ENCODE measurements at places on chromosomes 5 and 9.

DNA sequence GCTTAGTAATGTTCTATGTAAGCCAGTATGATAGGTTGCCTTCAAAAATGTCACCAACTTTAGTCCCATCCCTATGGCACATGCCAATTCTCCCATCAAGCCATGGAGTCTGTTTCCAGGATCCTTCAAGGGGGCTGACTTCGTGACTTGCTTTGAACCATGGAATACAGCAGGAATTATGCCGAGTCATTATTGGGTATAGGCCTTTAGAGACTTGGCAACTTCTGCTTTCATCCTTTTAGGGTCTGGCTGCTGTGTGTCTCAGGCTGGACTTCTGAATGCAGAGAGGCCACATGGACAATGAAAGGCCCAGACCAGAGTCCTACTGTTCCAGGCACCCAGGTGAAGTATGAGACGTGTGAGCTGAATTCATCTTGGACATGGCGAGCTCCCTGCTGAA lies 109.8 kb downstream of the DENND1A start:
- no peak for DNase-seq

GRCh38 chr5:71872311-71872864 lies 153.3 kb downstream of the CARTPT start:
- DNase-seq: no peak

GRCh38 chr5:153079396-153079795 lies 411.1 kb upstream of the GRIA1 start:
- no peak for DNase-seq

DNA sequence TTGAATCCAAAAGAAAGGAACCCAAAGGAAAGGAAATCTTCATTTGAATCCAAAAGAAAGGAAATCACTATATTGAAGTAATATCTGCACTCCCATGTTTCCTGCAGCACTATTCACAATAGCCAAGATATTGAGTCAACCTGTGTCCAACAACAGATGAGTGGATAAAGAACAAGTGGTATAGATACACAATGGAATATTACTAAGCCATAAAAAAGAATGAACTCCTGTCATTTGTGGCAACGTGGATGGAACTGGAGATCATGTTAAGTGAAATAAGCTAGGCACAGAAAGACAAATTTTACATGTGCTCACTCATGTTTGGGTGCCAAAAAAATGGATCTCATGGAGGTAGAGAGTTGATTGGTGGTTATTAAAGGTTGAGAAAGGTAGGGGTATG lies 57.8 kb upstream of the STOM start:
- DNase-seq: no peak

GRCh38 chr5:76050134-76050533 lies 33.0 kb upstream of the SV2C start:
- no peak for DNase-seq

DNA sequence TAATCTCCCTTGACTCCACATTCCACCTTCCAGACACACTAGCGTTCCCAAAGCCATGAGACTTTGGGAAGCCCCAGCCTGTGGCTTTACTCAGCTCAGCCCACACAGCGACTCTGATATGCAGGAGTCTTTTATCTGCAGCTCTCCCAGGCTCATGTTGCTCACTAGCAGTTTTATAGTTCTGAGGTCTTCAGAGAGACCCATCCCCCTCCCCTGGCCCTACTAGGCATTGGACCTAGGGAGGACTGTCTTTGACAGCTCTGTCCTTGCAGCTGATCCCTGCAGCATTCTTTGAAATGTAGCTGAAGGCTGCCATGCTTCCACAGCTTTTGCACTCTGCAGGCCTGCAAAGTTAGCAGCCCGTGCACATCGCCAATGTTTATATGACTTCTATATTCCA lies 19.9 kb upstream of the CYLC2 start:
- DNase-seq: no peak

- DNase-seq: no peak
Observed at GRCh38 chr9:87263291-87263690, 234.4 kb upstream of the DAPK1 start.

DNA sequence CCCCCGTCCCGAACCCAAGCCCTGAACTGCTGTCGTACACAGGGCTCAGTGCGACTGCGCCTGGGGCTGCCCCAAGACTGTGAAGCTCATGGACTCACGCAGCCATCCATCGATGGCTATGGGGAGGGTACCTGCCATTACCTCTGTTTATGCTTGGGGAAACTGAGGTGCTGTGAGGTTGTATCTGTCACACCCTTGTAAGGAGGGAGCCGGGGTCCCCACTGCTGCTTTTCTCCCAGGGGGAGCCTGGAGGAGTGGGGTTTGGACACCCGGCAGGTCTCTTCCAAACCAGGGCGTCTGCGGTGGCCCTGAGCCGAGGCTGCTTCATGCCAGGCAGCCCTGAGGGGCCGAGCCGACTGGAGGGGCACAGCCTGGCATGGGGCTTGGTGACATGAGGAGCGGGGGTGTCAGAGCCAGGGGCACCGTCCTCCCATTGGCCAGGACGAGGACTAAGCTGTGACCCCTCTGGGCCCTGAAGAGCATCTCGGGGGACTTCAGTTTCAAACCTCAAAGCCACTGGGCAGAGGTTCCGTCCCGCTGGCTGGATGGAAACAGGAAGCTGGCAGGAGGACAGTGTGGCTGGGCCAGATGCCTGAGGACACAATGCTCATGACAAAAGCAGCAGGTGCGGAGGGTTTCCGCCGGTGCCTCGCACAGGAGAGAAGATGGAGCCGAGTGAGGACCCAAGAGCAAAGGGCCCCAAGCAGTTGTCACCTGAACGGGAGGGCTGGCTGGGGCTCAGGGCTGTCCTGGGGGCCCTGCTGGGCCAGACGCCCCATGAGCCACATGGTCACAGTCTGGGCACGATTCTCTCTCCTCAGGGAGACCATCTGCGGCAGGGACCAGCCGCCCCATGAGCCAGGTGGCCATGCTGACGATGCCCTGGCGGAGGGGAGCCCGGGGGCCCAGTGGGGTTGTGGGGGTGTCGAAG lies 54.4 kb upstream of the EXOC3 start:
- DNase-seq: no peak

- no peak for DNase-seq
Observed at GRCh38 chr5:38367410-38367809, 109.1 kb downstream of the EGFLAM start.

- no peak for DNase-seq
Observed at GRCh38 chr9:130833031-130833990, 1.7 kb upstream of the ABL1 start.

- DNase-seq: no peak
Observed at GRCh38 chr5:158142156-158142555, 283.2 kb upstream of the CLINT1 start.

DNA sequence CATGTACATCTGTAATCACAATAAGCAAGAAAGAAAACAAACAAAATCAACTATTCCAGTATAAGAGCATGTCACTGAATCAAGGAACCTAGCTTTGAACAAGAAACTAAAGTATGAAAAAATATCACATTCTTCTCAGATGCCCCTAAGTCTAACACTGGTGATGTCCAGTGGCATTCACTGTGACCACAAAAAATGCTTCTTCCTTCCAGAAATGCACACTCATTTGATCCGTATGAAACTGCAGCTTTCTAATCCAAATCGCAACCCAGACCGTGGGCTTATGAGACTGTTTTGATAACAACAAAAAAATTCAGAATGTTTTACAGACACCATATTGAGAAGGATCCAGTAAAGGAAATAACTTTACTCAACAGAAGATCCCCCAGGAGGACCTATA lies 320.1 kb upstream of the TARS1 start:
- no peak for DNase-seq

GRCh38 chr9:33437898-33438297 lies 9.5 kb downstream of the AQP3 start:
- no peak for DNase-seq

- DNase-seq: no peak
Observed at GRCh38 chr9:16207161-16207560, 654.3 kb downstream of the CCDC171 start.

- no peak for DNase-seq
Observed at GRCh38 chr5:167381457-167381856, 910.0 kb upstream of the WWC1 start.

DNA sequence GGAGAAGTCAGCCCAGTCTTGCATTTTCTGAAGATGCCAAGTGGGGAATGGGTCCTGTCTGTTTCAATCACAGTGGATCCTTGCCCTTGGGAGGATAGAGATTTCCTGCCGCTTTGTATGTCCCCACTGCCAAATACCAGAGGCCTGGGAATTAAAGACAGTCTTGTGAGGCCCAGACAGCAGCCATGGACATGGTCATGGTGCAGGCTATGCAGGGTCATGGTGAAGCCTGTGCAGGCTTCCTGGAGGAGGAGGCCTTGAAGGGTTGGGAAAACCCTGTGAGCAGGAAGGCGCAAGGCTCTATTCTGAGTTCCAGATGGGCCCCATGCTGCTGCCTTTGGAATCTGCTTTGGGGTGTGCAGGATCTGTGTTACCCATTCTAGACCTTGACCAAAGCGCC lies 57.3 kb upstream of the PITX1 start:
- DNase-seq: no peak

- no peak for DNase-seq
Observed at GRCh38 chr9:69325409-69326212, 596 bp downstream of the ENTREP1 start.

All from activated T-helper 1 cell treated with Interleukin-2 at 50 U/mL for 16 hours (primary cell).